ENCODE measurements at places on chromosomes 1 and 21.
A peak's percentile ranks its signal among the peaks of the same experiment; 100 is the strongest.

DNA sequence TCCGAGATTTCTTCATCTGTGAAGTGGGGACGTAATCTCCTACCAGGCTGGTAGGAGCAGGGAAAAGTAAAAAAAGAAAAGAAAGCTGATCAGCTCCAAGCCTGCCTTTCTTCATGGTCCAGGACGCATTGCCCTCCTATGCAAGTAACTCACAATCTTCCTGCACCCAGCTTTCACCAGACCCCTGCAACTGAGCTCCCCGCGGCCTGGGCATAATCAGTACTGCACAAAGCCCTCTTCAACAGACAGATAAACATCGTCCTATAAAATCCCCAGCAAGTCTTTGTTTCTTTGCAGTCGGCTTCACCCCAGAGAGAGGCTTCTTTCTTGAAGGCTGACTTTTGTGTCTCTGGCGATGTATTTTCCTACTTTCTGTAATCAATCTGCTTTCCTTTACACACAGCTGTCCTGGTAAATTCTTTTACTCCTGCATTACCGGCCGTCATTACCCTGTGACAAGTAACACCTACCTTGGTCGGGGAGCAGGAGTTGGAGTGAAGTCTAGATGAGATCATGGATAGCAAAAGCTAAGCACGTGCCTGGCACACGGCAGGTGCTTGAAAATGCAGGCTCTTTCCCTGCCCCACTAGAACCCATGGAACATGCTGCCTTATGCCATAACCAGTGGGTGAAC, 8.3 kb downstream of the PADI1 start:
- DNase-seq: no peak

GRCh38 chr1:42173155-42173933, 8.8 kb upstream of the GUCA2A start:
- DNase-seq: peak; percentile 54

GRCh38 chr1:237879195-237879594, 11.5 kb downstream of the ZP4 start:
- DNase-seq: no peak

GRCh38 chr1:179937668-179938254, 16.8 kb upstream of the CEP350 start:
- no peak for DNase-seq

GRCh38 chr1:63010913-63011660, 227.2 kb downstream of the ATG4C start:
- no peak for DNase-seq

- no peak for DNase-seq
These were observed 101.3 kb downstream of the TGFBR3 start for GRCh38 chr1:91784616-91785015.

DNA sequence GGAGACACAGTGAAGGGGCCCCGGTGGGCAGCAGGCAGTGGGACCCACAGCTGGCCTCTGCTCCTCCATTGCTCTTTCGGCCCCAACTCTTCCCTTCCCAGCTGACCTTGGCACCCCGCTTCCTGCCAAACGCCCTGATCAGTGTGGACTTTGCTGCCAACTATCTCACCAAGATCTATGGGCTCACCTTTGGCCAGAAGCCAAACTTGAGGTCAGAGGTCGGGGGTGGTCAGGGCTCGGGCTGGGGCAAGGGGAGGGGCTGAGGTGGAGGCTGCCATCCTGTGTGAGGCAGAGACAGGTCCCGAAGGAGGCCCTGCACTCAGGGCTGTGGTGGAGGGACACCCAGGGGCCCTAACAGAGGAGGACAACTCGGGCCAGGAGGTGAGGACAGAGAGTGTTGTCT, 13.7 kb downstream of the PODN start:
- DNase-seq: no peak

- no peak for DNase-seq
These were observed 667 bp downstream of the ZDHHC18 start for GRCh38 chr1:26827106-26827604.

GRCh38 chr1:209873067-209873799, 45.5 kb downstream of the UTP25 start:
- DNase-seq: no peak

DNA sequence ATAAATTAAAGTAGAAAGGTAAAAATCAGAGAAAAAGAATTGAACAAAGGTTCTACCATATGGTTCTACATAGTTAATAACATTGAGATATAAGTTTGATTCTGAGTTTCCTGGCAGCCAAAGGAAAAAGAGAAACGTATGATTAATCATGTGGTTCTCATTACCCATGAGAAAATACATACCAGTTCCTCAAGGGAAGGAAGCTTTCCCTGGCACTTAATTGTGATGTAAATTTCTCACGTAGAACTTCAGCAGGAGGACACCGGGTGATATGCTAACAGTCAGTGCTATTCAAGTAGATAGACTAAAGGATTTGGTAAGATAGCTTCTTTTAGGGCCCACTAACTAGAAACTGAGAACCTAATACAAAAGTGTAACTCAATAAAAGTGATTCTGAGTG, 218.5 kb downstream of the NFIA start:
- DNase-seq: no peak

DNA sequence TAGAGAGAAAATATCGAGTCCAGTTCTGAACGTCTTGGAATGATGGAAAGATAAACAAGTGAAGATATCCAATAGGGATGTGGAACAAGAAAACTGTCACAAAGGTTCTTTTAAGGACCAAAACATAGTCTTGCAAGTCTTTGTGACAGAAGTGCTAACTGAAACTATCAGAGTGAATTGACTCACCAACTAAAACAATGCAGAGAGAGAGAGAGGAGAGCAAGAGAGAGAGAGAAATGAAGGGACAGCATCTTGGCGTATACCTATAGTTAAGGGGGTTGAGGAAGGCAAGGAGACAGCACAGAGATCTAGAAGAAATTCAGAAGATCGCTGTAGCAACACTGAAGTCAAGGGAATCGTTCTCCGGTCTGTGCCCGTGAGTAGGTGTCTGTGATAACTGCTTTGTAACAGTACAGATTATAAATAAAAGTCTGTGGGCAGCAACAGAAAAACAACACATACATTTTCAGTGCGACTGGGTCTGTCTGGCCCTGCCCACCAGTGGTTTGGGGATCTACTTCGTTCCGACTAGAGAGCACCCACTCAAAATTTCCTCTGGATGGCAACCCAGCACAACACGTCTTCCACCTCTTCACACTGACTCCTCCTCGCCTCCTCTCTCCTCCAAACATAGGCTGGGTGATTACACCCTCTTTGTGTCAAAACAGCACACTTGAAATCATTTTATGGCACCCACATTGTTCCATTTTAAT, 4.8 kb upstream of the COA6 start:
- DNase-seq: no peak

- no peak for DNase-seq
These were observed 529.3 kb upstream of the LRRC7 start for GRCh38 chr1:69038379-69038778.

GRCh38 chr1:209751627-209752231, 4.1 kb upstream of the TRAF3IP3 start:
- no peak for DNase-seq

DNA sequence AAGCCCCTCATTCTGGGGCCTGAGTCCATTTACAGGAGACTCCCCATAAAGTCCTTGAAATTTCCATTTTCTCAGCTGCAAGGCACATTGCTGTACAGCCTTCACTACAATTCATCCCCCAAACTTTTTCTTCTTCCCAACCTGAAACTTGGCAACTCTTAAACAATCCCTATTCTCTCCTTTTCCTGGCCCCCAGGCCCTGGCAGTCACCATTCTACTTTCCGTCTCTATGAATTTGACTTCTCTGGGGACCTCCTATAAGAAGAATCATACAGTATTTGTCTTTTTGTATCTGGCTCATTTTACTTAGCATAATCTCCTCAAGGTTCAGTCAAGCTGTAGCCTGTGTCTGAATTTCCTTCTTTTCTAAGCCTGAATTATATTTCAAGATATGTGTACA, 332.9 kb downstream of the PCP4 start:
- DNase-seq: no peak

DNA sequence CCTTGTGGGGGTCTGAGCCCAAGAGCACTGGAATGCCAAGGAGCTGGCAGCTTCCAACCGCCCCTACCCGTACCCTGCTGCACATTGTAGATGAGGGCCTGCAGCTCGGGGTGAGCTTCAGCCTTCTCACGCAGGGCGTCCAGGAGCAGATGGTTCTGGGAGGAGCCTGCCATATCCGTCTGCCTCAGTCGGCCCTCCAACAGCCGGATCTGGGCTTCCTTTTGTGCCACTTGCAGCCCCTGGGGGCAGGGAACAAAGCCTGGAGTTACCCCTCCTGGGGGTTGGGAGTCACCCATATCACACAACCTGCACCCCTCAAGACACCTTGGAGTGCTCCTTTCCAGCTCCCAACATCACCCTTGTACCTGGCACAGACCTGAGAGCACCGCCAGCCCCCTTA, 34.8 kb downstream of the KIF21B start:
- no peak for DNase-seq

GRCh38 chr1:206067486-206068227, 14.7 kb downstream of the RHEX start:
- no peak for DNase-seq

- no peak for DNase-seq
These were observed 30.4 kb upstream of the MTMR11 start for GRCh38 chr1:149967041-149967440.

DNA sequence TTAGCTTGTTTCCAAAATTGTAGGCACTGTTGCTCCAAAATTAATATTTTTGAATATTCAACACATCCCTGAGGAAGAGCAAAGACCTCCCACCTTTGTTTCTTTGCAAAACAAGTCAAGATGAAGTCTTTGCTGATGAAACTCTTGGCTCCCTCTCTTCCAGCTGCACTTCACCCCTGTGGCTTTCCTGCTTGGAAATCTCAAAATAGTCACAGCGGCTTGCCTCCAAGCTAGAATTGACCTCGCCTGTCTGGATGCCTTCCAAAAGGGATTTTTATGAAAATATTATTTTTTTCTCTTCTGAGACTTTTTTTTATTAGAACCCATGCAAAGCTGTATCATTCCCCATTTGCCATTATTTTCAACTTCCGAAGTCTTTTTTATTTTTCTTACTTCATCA, 71.1 kb upstream of the MROH9 start:
- no peak for DNase-seq

GRCh38 chr21:30718239-30718909, at the start of gene KRTAP21-3:
Gene KRTAP21-3 (minus strand): TSS chr21:30718777. CDS start chr21:30718759, 18 bp downstream.
- DNase-seq: no peak

DNA sequence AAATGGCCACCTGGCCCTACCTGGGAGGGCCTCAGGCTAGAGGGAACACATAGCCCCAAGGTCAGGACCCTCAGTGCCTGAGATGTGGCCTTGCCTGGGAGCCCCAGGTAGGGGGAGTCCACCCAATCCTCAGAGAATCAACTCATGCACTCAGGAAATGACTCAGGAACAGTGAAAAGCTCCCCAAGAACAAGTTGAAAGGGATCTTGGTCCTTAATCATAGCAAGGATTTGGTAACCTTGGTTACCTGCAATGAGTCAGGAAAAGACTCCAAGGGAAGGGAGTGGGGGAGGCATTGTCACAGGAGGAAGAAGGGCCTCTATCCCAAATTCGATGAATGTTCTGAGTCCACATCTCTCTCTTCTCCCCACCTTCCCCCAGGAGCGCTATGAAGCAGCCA, 17.0 kb downstream of the MAP7D1 start:
- DNase-seq: no peak

- DNase-seq: no peak
These were observed 25.6 kb downstream of the UBE2T start for GRCh38 chr1:202316186-202316585.

GRCh38 chr1:53376041-53376461, 48.2 kb upstream of the LRP8 start:
- DNase-seq: no peak

GRCh38 chr1:219298571-219299148, 125.0 kb downstream of the LYPLAL1 start:
- DNase-seq: no peak

- no peak for DNase-seq
These were observed 115.7 kb upstream of the HIVEP3 start for GRCh38 chr1:42034426-42034825.

GRCh38 chr1:220226752-220227151, 45.5 kb downstream of the RAB3GAP2 start:
- DNase-seq: no peak

DNA sequence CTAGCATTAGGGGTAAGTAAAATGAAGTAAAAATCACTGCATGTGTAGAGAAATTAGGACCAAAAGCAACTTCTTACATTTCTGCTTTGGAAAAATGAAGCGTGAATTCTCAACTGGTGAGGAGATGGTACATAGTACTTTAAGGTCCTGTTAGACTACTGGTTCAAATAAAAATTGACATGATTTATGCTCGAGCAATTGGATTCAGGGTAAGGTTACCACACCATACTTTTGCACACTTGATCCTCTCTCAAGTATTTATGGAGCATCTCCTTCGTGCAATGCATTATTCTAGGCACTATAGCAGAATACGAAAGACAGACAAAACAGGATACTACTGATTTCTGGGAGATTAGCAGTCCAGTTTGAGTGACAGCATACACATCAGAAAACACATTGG, 66.2 kb downstream of the BRINP2 start:
- DNase-seq: no peak

DNA sequence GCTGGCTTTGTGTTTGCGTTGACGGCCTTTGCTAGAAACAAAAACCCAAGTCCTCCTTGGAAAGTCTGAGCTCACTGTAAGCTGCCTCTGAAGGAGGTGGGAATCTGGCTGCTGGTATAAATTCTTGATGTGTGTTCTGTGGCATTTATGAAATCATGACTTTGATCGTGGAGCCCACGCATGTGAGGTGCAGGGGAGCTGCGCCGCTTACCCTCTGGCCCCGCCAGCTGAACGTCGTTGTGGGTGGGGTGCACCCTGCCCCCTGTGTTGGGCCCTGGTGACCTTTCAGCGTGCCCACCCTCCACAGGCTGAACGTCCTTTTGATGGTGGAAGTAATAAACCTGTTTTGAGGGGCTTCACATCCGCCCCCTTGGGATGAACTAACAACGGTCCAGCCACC, 21.2 kb upstream of the DIP2A start:
- DNase-seq: no peak

DNA sequence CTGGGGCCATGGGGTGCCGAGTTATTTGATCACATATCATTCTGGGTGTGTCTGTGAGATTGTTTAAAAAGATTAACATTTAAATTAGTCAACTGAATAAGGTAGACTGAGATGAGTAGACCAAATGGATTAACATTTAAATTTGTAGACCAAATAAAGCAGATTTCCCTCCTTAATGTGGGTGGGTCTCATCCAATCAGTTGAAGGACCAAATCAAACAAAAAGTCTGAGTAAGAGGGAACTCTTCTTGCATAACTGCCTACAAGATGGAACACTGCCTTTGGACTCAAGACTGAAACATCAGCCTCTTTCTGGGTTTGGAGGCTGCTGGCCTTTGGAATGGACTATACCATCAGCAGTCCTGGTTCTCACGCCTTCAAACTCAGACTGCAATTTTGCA, 17.0 kb upstream of the SNX7 start:
- no peak for DNase-seq

DNA sequence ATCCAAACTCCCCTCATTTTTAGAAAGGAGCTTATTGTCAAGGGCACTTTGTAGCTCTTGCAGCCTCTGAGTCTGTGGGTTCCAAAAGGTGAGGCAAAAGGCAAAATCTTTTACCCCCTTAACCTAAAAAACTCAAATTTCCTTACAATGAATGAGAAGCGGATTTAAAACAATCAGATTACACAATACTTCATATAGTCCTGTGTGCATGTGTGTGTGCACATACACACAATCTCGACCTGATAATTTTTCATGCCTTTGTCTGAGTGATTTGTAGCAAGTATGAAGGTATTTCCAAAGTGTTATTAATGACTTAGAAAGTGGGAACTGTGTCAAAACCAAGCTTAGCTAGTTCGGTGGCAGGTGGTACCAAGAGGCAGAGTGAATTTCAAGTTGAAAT, 42.9 kb downstream of the GRIK1 start:
- DNase-seq: no peak

- DNase-seq: no peak
These were observed 26.4 kb upstream of the DPH5 start for GRCh38 chr1:101051688-101052638.

GRCh38 chr1:97151651-97152050, 430.1 kb downstream of the PTBP2 start:
- no peak for DNase-seq

Measured in stimulated activated CD8-positive, alpha-beta memory T cell treated with anti-CD3 and anti-CD28 coated beads, Interleukin-7, amount 100 ng/mL, for 24 hours (primary cell).